Brain (organoid and tissue), 16 donors: ENCODE measurements at places on chromosomes 12 and 14.

- no peak for DNase-seq
These were observed 10.6 kb downstream of the STRAP start for GRCh38 chr12:15892645-15893259.

- no peak for DNase-seq
These were observed 10.0 kb downstream of the EMP1 start for GRCh38 chr12:13206560-13206897.

DNA sequence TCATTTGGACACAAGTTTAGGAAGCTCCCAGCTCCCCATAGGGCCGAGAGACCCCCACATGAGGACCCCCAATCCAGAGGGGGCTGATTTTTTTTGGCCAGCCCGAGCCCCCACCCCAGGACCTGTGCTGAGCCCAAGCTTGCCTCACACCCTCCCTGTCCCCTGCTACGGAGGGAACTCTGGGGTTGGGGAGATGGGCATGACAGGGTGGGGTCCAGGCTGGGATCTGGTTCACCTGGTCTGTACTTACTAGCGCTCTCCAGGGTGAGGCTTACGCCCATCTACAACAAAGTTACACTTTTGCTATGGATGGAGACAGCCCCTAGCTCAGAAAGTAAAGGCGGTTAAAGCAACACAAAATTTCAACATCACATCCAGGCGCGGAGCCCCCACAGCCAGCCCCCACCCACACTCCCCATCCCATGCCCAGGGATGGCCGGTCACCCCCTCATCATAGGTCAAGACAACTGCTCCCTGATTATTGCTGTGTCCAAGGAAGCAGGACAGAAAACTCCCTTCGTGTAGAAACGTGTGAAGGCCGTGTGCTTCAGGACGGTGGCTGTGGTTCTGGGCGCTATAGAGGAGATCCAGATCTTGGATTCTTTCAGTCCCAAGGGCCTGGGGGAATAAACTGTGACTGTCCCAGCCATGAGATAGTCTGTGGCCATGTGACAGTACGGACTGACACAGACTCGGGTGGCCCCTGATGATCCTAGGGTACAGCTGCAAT, 10.7 kb downstream of the SLC25A29 start:
- no peak for DNase-seq

- no peak for DNase-seq
These were observed 14.2 kb upstream of the OAS2 start for GRCh38 chr12:112964067-112964670.

DNA sequence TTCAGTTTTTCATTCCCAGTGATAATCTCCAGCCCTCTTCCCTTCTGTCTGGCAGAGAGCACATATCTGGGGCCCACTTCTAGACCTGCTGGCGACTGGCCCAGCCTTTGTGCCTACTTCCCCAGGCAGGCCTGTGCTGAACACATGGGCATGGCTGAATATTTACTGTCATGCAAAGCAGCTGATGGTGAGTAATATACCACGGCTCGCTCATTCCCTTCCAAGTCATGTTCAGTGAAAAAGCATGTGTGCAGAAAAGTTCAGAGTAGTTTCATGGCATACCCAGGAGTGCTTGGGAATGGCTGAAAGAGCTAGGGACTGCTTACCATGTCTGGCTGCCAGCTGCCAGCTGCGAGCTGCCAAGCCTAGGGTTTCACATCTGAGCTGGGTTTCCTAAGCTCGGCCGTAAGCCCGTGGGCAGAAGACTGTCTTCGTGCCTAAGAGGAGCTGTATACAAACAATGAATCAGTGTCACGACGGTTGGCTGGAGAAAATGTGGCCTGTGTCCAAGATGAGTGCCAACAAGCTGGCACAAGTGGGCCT, 179.9 kb upstream of the PELI2 start:
- peak; percentile 80 for DNase-seq

- DNase-seq: no peak
These were observed 88.7 kb downstream of the APAF1 start for GRCh38 chr12:98733667-98734350.

DNA sequence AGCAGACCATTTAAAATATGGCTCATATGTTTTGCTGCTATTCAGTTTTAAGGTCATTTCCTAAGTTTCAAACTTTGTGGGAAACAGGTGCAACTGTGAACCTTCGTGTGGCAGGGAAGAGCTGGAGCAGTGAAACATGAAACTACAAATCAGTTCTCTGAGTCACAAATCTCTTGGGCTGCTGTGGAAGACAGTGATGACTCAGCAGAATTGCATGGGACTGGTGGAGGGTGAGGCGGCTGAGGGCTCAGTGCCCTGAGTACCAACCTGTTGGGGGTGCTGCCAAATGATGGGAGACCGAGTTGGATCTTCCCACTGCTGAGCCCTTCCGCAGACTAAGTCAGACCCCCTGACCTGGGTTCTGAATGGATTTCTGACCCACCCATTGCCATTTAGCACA, 8.4 kb upstream of the CALM1 start:
- DNase-seq: no peak

GRCh38 chr14:90060312-90060964, 1.4 kb upstream of the KCNK13 start:
- DNase-seq: peak; percentile 45

- peak; percentile 16 for DNase-seq
These were observed 3.5 kb upstream of the P2RX7 start for GRCh38 chr12:121128908-121129810.

DNA sequence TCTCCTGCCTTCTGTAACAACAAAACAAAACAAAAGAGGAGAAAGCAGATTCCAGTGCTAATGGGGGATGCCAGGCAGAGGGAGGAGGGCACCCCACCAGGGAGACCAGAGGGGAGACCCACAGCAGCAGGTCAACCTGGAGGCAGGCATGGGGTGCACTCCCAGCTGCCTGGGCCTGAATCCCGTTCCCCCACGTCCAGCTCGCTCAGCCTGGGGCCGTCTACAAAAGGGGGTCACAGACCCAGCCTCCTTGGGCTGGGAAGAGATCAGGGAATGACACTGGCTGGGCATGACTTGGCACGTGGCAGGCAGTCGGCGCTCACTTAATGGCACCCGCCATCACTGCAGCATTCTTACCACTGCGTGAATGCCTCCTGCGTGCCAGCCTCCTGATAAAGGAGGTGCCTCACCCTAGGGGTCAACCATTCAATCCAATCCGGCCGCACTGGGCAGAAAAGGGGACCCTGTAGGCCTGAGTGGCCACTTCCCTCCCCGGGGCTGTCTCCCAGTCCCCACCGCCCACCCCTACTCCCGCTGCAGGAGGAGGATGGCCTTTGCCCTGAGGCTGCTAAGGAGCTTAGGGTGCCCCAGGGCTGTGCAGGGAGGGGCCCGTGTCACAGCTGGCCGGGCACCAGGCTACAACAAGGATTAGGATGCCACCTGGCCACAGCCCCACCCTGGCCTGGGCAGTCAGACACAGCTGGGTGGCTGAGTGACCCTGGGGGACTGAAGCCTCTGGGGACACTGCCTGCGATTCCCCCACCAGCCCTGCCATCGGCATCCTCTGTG, 87.5 kb downstream of the NCOR2 start:
- DNase-seq: no peak

GRCh38 chr12:54608769-54609168, 20.3 kb upstream of the PPP1R1A start:
- DNase-seq: no peak

GRCh38 chr12:22285846-22286245, 48.7 kb downstream of the ST8SIA1 start:
- DNase-seq: no peak

GRCh38 chr14:62943202-62943601, 102.1 kb downstream of the KCNH5 start:
- DNase-seq: no peak

DNA sequence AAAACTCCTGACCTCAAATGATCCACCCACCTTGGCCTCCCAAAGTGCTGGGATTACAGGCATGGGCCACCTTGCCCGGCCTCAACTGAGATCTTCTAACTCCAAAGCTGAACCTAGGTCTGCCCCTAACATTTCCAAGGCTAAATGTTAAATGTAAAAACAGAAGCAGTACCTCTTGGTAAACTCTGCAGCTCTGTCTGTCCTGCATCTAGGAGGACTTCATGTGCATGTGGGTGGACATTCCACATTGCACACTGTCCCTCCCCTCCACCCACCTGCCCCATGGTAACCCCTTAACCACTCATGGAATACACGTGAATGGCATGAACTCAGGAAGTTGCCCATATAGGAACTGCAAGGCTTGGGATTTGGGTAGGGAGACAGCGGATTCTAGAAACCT, 33.1 kb downstream of the SNX6 start:
- DNase-seq: no peak

- no peak for DNase-seq
These were observed 216.3 kb downstream of the SLC6A15 start for GRCh38 chr12:84696281-84696680.

DNA sequence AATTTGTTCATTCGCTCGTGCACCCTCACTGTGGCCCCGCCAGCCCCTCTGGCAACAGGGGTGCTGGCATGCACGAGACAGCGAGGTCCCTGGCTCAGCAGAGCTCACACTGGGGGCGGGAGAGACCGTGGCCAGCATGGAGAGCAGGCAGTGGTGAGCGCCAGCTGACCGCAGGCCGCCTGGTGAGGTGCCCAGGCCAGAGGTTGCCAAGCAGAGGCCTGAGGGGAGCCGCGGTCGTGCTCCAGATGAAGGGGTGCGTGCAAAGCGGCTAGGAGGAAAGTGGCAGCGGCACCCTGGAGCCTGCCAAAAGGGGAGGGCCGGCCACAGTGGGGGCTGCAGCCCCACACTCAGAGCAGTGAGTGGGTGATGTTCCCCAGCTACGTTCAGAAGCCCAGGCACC, 56.1 kb downstream of the CDC42BPB start:
- no peak for DNase-seq
